ENCODE measurements at places on chromosomes 1 and 21.
A peak's percentile ranks its signal among the peaks of the same experiment; 100 is the strongest.

GRCh38 chr21:25036775-25037174, 570.5 kb downstream of the MRPL39 start:
- no peak for DNase-seq

DNA sequence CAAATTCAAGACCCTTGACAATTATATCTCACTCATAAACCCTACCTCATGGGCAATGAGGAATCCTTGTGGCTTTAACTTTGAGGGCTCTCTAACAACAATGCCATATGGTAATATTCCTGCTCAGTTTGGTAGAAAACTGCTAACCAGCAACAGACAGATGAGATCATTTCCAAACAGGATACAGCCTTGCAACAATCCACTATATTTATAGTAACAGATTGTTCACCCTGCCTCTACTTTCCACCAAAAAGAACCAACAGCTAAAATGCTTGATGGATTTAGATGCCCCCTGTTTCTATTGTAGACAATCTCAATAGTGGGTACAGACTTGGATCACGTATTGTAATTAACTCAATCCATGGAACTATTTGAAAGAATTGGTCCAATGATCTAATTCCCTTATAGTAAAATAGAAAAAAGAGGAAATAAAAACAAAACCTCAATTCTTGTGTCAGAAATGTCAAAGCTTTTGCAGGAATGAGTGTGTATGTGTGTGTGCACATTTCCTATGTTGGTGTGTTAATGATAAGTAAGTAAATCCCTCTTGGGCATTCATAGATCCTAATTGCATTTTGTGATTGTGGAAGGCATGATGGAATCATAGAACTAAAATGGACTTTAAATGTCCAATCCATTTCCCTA, 100.0 kb upstream of the EDEM3 start:
- DNase-seq, result no peak

DNA sequence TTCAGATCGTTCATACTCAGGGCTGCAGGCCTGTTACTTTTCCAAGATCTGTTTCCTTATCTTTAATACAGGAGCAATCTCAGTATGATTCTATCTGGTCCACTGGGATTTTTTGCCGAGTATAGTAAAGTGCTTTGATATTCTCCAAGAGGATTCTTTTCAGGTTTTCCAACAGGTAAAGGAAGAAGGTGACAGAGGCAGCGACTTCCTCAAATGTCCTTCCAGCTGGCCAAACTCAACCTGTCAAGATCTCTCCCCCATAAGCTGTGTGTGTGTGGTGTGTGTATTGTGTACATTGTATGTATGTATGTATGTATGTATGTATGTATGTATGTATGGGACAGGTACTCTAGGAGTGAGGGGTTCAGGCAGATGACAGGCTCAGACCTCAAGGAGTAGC, 1.1 kb downstream of the AKR1A1 start:
- no peak for DNase-seq

- no peak for DNase-seq
These were observed 46.6 kb downstream of the CRB1 start for GRCh38 chr1:197314682-197315081.

DNA sequence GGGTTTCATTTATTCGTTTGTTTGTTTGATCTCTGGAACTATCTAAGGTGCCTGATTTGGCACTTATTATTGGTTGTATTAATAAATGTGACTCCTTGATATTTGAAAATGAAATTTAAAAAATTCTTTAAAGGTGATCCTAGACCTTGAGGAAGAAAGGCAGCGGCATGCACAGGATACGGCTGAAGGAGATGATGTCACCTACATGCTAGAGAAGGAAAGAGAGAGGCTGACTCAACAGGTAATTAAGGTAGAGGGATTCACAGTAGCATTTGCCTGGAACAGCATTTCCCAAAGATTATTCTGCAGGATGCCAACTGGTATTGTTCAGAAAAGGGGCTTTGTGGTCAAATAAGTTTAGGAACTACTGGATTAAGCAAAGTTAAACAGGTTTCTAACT, 54.4 kb upstream of the WNT2B start:
- DNase-seq, result no peak

- DNase-seq, result no peak
These were observed 24.6 kb upstream of the MYSM1 start for GRCh38 chr1:58724483-58724882.

- DNase-seq, result no peak
These were observed 50.4 kb downstream of the SLC16A1 start for GRCh38 chr1:112905395-112906149.

GRCh38 chr1:182404781-182405180, 4.3 kb upstream of the TEDDM1 start:
- no peak for DNase-seq

- DNase-seq, result peak; percentile 81
These were observed 60.8 kb downstream of the LRRN2 start for GRCh38 chr1:204624631-204625216.

DNA sequence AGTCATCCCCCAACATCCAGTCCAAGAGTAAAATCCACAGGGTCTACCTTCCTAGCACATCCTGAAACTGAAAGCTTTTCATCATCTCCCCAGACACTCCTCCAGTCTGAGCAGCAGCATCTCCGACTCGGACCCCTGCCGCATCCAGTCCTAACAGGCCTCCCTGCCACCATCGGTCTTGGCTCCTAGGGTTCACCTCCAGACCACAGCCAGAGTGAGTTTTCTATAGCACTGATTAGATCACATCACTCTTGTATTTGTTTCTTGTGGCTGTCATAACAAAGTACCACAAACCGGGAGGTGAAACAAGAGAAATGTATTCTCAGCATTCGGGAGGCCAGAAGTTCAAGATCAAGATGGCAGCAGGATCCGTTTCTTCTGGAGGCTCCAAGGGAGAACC, 187.8 kb downstream of the TOMM20 start:
- DNase-seq, result no peak

DNA sequence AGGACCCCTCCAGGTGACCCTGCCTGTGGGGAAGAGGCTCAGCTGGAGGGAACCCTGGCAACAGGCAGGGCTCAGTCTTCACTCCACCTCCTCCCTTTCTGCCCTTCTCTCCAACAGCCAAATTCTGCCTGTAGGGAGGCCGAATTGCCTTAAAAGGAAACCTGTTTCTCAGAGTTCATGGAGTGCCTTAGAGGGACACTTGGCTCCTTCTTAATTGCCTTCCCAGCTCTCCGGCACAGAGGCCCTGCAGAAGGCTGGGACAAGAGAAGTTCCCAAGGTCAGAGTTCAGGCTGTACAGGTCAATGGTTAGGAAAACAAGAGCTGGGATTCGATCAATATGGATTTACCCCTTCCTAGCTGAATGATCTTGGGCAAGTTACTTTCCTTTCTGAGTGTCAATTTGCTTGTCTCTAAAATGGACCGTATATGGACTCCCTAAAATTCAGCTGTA, 6.2 kb downstream of the CSRP1 start:
- DNase-seq, result no peak

- DNase-seq, result peak; percentile 35
These were observed 9.2 kb downstream of the ADCY10 start for GRCh38 chr1:167904652-167905130.

GRCh38 chr1:8096105-8097011, 70.2 kb upstream of the ERRFI1 start:
- no peak for DNase-seq

DNA sequence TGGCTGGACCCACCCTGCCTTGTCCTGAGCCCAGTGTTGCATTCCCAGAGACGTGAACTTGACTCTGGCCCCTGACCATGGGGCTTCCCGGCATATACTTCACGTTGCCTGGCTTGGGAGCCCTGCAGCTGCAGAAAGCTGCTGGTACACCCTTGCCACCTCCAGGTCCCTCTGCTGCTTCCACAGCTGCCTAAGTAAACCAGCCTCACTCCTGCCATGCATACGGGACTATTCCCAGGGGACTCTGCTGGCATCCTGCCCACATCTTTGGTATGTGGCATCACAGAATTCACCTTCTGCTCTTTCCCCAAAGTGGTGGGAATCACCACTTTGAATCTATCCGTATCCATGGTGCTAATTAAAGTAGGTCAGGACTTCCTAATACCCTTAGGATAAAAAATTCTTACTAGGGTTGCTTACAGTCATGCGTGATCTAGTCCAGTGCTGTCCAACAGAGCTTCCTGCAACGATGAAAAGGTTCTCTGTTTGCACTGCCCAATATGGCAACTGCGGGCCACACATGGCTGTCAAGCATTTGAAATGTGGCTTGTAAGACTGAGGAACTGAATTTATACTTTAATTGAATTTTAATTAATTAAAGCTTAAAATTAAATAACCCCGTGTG, 203.0 kb downstream of the GRIK3 start:
- no peak for DNase-seq

DNA sequence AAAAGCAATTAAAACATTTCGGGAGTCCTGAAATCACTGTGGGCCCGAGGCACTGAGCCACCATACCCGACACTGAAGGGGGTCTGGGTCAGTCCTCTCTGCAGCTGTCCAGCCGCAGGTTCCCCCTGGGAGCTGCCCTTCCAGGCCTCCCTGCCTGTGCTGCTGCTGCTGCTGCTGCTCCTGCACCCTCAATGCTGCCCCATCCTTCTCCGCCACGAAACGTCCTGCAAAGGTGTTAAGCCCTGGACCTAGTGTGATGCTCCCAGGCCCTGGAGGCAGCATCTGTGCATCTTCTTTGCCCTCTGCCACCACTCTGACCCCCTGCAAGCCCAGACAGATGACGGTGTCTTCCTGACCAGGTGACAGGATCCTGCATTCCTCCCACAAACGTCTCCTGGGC, 513.3 kb downstream of the NPHP4 start:
- DNase-seq, result no peak

DNA sequence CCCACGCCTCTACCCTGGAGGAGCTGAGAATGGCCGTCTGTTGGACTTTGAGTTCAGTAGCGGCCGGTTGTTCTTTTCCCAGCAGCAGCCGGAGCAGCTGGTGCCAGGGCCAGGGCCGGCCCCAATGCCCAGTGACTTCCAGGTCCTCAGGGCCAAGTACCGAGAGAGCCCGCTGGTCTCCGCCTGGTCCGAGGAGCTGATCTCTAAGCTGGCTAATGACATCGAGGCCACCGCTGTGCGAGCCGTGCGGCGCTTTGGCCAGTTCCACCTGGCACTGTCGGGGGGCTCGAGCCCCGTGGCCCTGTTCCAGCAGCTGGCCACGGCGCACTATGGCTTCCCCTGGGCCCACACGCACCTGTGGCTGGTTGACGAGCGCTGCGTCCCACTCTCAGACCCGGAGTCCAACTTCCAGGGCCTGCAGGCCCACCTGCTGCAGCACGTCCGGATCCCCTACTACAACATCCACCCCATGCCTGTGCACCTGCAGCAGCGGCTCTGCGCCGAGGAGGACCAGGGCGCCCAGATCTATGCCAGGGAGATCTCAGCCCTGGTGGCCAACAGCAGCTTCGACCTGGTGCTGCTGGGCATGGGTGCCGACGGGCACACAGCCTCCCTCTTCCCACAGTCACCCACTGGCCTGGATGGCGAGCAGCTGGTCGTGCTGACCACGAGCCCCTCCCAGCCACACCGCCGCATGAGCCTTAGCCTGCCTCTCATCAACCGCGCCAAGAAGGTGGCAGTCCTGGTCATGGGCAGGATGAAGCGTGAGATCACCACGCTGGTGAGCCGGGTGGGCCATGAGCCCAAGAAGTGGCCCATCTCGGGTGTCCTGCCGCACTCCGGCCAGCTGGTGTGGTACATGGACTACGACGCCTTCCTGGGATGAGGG, 28.5 kb upstream of the SPSB1 start:
- DNase-seq, result no peak

DNA sequence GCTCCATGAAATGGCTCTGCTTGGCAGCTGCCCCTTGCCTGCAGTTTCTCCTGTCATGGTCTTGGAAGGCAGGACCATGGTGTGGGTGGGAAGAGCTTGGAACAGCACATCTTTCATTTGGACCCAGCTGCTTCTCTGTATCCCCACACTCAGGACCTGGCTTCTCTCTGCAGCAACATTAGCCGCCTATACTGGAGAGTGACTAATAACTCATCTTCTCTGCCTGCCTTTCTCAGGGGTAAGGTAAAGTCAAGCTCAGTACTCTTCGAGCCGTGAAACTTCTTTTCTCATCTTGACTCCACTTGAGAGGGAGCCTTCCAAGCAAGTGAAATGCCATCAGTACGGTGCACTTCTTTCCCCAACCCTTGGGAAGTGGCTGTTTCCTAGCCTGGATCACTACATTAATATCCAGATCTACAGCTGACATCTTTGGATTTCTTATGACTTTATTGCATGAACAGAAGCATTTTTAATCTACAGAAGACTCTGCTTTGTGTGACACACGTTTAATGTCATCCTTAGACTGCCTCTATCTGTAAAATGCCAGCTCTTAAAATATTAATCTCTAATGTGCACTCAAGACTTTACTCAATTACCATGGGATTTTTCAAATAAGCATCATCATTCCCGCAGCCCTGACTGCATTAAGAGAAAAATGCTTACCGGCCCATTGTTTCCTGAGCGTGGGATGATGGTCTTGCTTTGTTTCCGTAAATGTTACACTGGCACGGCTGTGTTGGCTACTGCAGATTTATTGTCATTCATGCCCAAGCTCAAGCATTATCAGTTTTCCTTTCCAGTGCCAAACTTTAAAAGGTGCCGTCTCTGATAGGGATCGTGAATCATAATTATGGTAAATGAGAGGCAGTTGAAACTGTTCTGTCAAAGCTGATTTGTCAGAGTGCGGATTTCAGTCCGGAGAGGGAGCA, 242.9 kb downstream of the HHAT start:
- no peak for DNase-seq

DNA sequence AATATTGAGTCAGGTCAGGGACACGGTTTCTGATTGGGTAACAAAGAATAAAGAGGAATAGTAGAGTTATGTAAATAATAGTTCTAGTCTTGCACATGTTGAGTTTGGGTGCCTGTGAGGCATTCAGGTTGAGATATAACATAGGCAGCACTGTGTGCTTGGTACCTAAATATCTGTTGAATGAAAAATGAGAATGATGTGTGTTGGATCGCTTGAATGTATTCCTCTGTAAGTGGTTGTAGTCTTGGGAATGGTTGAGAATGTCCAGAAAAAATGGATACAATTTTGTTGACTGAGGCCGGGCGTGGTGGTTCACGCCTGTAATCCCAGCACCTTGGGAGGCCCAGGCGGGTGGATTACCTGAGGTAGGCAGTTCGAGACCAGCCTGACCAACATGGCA, 116.3 kb upstream of the HNRNPU start:
- DNase-seq, result no peak

DNA sequence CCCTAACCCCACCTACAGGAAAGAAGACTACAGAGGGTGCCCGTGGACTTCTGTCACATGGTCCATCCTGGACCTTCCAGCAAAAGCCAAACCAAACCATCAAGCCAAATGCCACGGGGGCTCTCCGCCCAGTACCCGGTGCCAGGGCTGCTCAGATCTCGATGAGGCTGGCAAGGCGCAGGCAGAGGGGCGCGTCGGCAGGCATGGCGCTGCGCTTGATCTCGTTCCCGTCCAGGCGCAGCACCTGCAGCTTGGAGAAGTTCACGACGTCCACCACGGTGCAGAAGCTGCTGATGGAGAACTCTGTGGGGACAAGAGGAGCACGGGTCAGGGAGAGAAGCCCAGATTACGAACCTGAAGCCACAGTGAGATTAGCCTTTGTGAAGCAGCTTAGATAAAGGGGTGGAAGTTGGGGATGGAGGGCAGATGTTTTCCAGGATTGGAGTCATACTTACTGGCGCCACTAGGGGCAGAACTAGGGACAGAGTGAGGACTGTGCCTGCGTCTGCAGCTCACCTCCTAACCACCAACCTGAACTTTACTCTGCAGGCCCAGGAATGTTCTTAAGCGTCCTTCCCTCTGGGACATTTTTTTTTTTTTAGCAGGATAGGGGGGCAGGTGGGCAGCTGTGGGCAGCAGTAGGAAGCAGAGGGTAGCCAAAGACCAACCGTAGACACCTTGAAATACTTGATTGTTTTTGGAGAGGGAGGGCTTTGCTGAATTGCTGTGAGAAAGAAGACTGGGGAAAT, 8.6 kb downstream of the FMOD start:
- peak; percentile 87 for DNase-seq
